ENCODE measurements at places on chromosomes 6 and 20. TPM values are rescaled to one million over a fixed set of nuclear protein-coding genes. Genes with fewer than 3 reads are reported as not detected.
A peak's percentile ranks its signal among the peaks of the same experiment; 100 is the strongest.

GRCh38 chr6:153942361-153942760 is 96.7 kb upstream of the OPRM1 start:
- DNase-seq: no peak

- no peak for DNase-seq
Measured at GRCh38 chr6:78781001-78781400, 86.3 kb upstream of the IRAK1BP1 start.

The MAP7 gene
- 29.9 TPM for total RNA-seq

The TSPO2 gene
- total RNA-seq: not detected

- DNase-seq: no peak
Measured at GRCh38 chr6:71043902-71044301, 87.0 kb upstream of the B3GAT2 start.

The AGER gene
- total RNA-seq: 4.4 TPM

The NMBR gene
- total RNA-seq: 0.12 TPM

- DNase-seq: no peak
Measured at GRCh38 chr20:57007171-57007540, 259.3 kb downstream of the BMP7 start.

The C20orf202 gene
- not detected for total RNA-seq

- no peak for DNase-seq
Measured at GRCh38 chr6:16819752-16820151, 58.5 kb upstream of the ATXN1 start.

- DNase-seq: no peak
Measured at GRCh38 chr6:84136364-84137050, 90.9 kb downstream of the CEP162 start.

- no peak for DNase-seq
Measured at GRCh38 chr20:51366155-51366886, 176.2 kb downstream of the NFATC2 start.

The SLX4IP gene
- total RNA-seq: 6.4 TPM

The TSHZ2 gene
- total RNA-seq: 23.5 TPM

The THBS2 gene
- 39.4 TPM for total RNA-seq

DNA sequence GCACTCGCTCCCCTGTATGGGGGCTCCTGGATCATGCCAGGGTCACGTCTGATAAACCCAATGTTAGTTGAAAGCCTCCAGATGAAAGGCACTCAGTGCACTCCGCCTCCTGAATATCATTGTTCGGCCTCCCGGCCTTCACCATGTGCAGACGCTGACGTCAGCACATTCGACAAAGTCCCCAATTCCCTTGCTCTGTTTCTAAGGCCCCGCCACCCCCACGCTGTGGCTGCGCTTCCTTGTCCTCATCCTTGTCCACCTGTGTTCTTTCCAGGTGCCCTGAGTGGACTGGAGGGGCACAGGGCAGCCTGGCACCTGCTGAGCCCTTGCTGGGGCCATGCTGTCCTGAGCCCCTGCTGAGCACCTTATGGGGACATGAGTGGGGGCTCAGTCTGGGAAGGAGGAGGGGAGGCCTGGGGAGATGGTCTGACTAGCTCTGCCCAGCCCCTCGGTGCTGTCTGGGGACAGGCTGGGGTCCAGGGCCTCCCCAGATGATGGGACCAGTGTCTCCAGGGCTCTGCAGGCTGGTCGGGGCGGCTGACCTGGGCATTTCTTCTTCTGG is 9.8 kb upstream of the BHLHE23 start:
- no peak for DNase-seq

- DNase-seq: no peak
Measured at GRCh38 chr6:106912091-106912490, 62.4 kb downstream of the CD24 start.

GRCh38 chr6:51542475-51542874 is 544.9 kb downstream of the PKHD1 start:
- DNase-seq: no peak

GRCh38 chr6:31247813-31248212 is 24.1 kb downstream of the HLA-C start:
- DNase-seq: no peak

The MUC21 gene
- not detected for total RNA-seq

- DNase-seq: no peak
Measured at GRCh38 chr6:161439093-161439492, 165.2 kb upstream of the AGPAT4 start.

The FKBP1C gene
- total RNA-seq: not detected

DNA sequence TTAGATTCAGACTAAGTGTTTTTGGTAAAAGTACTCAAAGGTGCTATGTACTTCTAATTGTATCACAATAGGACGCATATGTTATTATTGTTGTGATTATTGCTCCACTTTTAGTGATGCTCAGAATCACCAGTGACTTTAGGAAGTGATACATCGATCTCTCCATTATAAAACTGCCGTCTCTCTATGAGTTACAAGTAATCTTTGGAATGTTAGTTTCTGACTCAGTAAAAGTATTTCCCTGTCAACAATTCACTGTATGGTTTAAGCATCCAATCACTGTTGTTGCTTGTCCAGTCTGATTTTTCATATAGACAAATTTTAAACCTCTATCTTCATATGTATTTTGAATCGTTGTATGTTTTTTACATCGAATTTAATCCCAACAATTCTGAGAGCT is 9.4 kb downstream of the DCBLD1 start:
- no peak for DNase-seq

The MDFI gene
- total RNA-seq: 3.7 TPM

DNA sequence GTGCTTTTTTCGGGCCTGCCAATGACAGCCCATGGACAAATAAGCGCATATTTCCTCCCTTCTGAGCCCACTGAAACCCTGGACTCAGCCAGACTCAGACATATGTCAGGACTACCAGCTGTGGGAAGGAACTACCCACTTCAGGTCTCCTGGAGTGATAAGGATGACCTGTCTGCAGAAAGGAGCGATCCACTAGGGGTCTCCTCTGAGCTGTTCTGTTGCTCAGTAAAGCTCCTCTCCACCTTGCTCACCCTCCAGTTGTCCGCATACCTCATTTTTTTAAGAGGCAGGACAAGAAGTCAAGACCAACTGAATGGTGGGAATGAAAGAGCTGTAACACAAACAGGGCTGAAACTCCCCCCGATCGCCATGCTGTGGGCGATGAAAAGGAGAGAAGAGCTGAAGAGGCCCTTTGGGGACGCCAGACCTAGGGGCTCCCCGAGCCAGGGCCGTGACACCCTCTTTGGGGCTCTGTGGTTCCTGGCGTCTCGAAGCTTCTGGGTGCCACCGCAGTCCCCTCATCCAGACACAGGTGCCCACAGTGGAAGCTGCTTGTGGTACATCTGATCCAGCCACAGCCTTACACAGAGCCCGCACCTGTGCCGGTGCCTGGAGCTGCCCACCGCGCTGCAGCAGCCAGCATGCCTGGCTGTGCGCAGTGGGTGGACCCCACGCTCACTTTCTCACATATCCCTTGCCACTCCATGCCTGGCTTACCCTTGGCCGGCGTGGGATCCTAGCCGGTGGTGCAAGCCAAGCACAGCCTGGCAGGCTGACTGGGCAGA is 68.8 kb downstream of the EYS start:
- DNase-seq: no peak

The TSBP1 gene
- total RNA-seq: not detected

- no peak for DNase-seq
Measured at GRCh38 chr6:90062051-90062450, 167.8 kb downstream of the GJA10 start.

- DNase-seq: peak; percentile 60
Measured at GRCh38 chr6:27495386-27496135, 22.7 kb upstream of the ZNF184 start.

GRCh38 chr6:127792616-127793015 is 108.2 kb downstream of the THEMIS start:
- DNase-seq: no peak

The BANF2 gene
- 2.5 TPM for total RNA-seq

The TREML2 gene
- total RNA-seq: not detected

- no peak for DNase-seq
Measured at GRCh38 chr6:148563066-148563465, 183.8 kb upstream of the UST start.

DNA sequence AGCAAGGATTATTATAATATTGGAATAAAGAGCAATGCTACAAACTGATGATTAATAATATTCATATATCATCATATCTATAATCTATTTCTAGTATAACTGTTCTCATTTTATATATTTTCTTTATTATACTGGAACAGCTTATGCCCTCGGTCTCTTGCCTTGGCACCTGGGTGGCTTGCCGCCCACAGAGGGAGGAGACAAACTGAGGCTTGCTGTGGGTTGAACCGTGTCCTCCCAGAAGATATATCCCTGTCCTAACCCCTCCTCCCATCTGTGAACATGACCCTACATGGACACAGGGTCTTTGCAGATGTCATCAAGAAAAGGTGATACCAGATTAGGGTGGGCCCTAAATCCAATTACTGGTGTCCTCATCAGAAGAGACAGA is 4.7 kb downstream of the RNASET2 start:
- no peak for DNase-seq

GRCh38 chr6:71047417-71047816 is 90.6 kb upstream of the B3GAT2 start:
- no peak for DNase-seq

DNA sequence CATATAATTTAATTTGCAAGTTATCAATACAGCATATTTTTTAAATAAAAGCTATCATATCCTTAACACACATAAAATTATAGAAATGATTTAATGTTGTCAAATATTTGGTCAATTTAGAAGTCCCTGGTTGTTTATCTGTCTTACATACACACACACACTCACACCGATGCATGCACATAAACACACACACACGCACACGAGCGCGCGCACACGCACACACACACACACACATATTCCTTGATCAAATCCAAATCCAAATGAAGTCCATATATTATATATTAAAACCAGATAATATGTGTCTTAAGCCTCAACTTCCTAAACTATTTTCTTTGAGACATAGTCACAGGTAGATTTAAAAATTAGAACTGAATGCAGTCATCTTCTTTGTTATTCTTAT is 120.3 kb downstream of the CLVS2 start:
- no peak for DNase-seq

The HUS1B gene
- total RNA-seq: not detected

DNA sequence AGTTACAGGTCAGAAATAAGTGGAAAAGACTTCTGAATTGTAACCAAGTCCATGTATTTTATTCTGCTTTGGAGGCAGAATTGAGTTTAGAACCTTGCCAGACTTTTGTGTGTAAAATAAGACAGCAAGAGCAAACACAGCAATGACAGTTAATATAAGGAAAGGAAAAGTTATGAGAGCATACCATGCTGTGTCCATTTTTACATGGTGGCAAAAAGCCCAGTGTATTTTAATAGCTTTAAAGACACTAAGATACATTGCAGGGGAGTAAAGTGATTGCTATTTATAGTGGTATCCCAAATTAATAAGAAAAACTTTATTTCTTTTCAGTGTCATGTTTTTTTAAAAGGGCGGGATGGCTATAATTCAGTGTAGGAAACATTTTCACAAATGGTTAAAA is 45.2 kb downstream of the CDC5L start:
- no peak for DNase-seq

- DNase-seq: no peak
Measured at GRCh38 chr6:106825156-106825555, 149.4 kb downstream of the CD24 start.

- DNase-seq: no peak
Measured at GRCh38 chr20:44734938-44735337, 10.7 kb upstream of the KCNK15 start.

GRCh38 chr20:35447082-35447789 is 8.2 kb upstream of the CEP250 start:
- peak; percentile 93 for DNase-seq

The CAPN11 gene
- 0.06 TPM for total RNA-seq

The BPIFB2 gene
- total RNA-seq: not detected

DNA sequence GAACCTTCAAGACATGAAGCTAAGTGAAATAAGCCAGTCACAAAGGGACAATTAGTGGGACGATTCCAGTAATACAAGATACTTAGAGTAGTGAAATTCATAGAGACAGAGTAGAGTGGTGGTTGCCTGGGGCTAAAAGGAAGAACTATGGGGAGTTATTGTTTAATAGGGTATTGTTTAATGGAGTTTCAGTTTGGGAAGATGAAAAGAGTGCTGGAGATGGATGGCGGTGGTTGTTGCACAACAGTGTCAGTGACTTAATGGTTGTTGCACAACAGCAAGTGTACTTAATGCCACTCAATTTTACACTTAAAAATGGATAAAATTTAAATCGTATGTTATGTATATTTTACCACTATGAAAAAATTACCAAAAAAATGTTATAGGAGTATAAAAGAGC is 209.7 kb upstream of the TENT5A start:
- no peak for DNase-seq

DNA sequence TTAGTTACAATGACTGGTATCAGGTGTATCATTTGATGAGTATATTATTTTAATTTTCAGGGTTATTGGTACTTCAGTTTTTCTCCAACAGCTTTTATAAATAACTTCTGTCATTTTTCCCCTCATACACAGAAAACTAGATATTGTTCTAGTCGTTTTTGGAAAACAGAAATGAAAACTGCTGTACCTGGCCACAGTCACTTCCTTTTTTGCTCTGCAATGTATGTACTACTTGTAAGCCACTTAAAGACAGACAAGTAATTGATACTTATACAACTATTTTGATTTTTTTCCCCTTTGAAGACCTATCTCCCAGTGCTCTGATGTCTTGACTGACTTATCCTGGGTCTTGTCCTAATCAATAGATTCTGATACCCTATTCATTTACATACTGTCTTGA is 218.6 kb upstream of the RUNX2 start:
- no peak for DNase-seq

- DNase-seq: peak; percentile 76
Measured at GRCh38 chr20:46255440-46256104, 52.7 kb downstream of the CDH22 start.

DNA sequence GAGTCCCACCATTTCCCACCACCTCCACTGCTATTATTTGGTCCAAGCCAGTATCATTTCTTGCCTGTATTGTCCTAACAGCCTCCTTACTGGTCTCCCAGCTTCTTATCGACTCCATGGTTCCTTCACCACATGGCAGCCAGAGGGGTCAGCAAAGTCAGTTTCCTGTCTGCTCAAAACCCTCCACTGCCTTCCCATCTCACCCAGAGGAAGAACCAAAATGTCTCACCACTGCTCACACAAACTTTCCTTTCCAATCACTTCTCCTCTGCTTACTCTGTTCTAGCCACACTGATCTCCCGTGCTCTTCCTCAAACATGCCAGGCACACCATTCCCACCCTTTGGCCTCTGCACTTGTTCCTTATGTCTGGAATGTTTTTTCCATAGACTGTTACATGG is 39.7 kb downstream of the BCL2L1 start:
- DNase-seq: no peak

All from pancreas (tissue), 10 donors.